ENCODE measurements at places on chromosomes 2 and 18. TPM values are rescaled to one million over a fixed set of nuclear protein-coding genes. Genes with fewer than 3 reads are reported as not detected.

The CDH2 gene
- not detected for total RNA-seq

The UGT1A4 gene
- not detected for total RNA-seq

The REG3A gene
- total RNA-seq = not detected

The HJURP gene
- total RNA-seq = 102 TPM

The GKN2 gene
- total RNA-seq = not detected

The UPP2 gene
- not detected for total RNA-seq

The MAP2 gene
- 0.27 TPM for total RNA-seq

The SPP2 gene
- total RNA-seq = not detected

The UGT1A8 gene
- total RNA-seq = not detected

The NBEAL1 gene
- total RNA-seq = 10.6 TPM

The ATG4B gene
- 85.9 TPM for total RNA-seq

The SCYGR5 gene
- not detected for total RNA-seq

The KCNS3 gene
- 0.17 TPM for total RNA-seq

The DLX2 gene
- total RNA-seq = not detected

The KCNF1 gene
- not detected for total RNA-seq

GRCh38 chr2:117702098-117702497, 112.4 kb upstream of the DDX18 start:
- no peak for DNase-seq

DNA sequence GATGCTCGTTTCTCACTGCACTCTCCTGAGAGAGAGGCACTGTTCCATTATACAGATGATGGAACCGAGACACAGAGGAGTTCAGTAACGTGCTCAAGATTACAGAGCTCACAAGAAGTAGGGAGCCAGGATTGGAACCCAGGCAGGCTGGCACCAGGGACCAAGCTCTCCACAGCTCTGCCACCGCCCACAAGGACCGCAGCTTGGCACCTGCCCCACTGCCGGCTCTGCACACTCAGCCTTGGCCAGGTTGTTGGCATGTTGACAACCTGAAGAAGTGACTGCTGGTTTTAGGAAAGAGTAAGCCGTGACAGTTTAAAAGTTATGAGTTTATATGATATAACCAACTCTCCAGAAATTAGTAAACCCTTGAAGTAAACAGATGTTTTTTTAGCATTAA, 48.0 kb upstream of the ITM2C start:
- DNase-seq = no peak

DNA sequence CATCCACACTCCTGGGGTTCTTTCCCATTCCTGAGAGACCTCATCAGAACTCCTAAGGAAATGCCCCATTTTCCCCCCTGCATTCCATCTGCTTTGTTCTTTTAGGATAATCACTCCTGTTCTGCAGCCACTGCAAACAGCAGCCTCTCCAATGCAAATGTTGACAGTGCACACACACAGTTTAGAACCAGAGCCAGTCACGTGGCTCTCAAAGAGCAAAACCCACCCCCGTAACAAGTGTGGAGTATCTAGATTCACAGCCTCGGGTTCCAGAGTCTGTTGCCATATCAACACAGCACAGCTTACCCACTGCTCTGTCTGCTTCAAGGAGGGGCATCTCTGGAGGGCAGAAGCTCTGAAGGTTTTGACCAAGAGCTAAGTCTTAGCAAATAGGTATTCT, 180.0 kb downstream of the NAPG start:
- no peak for DNase-seq

- peak; percentile 83 for DNase-seq
Observed at GRCh38 chr2:100610381-100610831, 47.6 kb downstream of the PDCL3 start.

- peak; percentile 61 for DNase-seq
Observed at GRCh38 chr2:178891265-178891958, 84.2 kb upstream of the TTN start.

DNA sequence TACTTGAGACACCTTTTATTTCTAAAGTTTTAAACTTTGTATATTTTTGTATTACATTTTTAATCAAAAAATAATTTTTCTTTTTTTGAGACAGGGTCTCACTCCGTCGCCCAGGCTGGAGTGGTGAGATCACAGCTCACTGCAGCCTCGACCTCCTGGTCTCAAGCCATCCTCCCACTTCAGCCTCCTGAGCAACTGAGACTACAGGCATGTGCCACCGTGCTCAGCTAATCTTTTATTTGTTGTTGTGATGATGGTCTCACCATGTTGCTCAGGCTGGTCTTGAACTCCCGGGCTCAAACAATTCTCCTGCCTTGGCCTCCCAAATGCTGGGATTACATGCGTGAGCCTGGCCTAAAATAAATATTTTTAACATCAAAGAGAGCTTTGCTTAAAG, 218.7 kb upstream of the SH3BP4 start:
- DNase-seq = no peak

DNA sequence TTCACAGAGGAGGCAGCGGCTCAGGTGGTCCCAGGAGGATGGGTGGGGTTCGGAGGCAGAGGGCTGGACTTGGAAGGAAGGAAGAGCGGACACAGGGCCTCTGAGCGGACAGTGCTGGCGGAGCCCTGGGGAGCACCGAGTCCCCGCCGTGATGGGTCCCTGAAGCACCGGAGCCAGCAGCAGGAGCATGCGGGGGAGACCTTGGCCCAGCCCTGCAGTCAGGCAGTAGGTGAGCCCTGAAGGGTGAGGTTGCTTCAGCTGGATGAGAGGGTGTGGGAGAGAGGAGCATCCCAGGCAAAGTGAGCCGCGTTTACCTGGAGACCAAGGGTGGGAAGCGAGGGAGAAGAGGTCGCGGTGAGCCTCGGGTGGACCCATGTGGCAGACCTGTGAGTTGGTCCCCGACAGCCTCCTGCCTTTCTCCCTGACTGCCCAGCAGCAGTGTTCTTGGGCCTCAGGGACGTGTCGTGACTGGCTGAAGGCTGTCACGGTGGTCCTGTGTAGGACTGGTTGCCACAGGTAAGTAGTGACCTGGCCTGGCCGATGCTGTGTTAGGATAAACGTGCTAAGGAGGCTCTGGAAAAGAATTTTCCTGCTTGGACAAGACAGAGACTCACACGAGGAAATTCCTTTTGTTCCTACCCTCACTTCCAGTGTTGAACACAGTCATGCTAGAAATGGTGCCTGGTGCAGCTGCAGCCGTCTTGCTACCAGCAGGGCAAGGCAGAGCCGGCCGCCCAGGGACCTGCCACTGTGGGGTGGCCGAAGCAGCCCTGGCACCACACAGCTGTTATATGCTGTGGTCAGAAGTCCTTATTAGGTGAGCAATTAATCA, 73.0 kb downstream of the RRM2 start:
- no peak for DNase-seq

- DNase-seq = peak; percentile 49
Observed at GRCh38 chr2:22355816-22356433, 1029.1 kb upstream of the KLHL29 start.

- no peak for DNase-seq
Observed at GRCh38 chr2:71933467-71934319, 214.0 kb downstream of the CYP26B1 start.

- DNase-seq = no peak
Observed at GRCh38 chr2:3769766-3770165, 66.4 kb downstream of the DCDC2C start.

DNA sequence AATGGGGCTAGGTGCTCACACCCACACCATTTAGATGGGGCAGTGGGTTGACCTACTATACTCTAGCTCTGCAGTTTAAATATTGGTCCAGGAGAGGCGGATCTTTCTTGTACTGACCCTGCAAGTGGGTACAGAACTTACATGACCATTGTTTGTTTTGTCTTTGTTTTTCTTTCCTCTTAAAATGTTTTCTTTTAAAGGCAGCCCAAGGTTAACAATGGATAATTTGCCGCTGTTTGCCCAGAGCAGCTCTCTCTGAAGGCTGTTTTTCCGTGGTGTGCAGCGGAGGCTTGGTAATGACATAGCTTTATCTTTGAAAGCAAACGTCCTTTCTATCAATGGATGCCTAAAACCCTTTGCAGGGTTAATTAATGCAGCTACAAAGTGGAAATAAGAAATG, 133.3 kb upstream of the MEX3C start:
- no peak for DNase-seq

DNA sequence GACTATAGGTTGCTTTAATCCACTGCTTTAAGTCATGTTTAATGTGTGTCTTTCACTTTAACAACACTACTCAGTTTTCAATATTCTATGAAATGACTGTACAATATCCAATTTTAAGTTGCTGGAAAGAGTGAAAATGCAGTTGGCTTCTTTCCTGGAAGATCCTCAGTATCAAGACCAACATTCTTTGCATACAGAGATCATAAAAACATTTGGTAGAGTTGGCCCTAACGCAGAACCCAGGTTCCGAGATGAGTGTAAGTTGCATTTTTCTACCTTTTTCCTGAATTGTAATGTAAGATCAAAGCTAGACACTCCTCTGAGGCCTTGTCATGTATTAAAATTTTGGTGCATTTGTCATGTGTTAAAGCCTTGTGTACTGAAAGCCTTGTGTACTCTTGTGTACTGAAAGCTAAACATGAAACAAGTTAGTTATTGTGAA, 42.9 kb upstream of the TNFRSF11A start:
- no peak for DNase-seq

DNA sequence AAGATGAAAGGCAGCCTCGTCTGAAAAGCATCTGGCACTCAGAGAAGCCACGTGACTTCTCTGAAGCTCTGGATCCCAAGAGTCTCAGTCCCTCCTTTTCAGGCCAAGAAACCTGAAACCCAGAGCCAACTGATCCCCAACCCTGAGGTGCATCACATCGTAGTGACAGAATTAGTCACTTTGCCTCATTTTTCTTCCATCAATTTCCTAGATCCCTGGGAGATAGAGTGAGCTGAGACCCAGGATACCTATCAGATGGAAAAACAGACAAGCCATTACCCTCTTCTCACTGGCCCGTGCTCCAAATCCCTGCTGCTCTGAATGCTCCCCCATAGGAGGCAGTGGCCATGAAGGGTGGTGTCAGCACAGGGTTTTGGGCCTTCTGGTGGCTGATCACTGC, 113.1 kb downstream of the ALK start:
- no peak for DNase-seq

GRCh38 chr2:96887493-96888012, 17.7 kb upstream of the SEMA4C start:
- DNase-seq = no peak

GRCh38 chr18:46034230-46034629, 37.8 kb downstream of the PSTPIP2 start:
- no peak for DNase-seq

DNA sequence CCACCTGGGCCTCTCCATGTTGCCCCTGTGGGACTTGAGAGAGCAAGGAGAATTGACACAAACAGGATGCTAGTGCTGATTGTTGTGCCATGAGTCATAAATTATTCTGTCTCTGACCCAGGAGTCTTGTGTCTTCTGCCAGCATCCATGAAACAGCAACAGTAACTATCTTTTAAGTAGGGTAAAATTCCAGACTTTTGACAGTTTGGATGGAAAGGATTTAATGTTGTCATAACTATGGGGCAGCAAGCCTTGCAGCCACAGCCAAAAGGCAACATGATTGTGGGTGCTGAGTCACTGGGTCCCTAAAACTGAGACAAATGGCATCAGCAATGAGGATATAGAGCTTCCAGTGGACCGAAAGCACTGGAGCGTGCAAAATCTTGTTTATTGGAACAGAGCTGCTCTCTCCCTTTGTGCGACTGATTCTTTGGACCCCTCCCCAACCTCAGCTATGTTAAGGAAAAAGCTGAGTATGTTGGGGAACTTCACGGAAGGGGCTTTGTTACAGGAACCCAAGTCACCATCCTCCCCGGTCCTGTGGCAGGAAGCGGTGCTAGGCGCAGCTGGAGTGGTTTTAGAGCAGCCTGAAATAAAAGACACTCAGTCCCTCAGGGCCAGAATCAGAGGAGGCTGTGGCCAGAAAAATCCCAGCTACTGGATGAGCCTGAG, 9.6 kb upstream of the ITPRIPL1 start:
- DNase-seq = peak; percentile 47

- DNase-seq = peak; percentile 36
Observed at GRCh38 chr2:235951982-235952381, 216.2 kb downstream of the GBX2 start.

GRCh38 chr18:49161627-49162026, 210.9 kb upstream of the SMAD7 start:
- DNase-seq = peak; percentile 63

- no peak for DNase-seq
Observed at GRCh38 chr2:139819273-139819796, 1039.1 kb upstream of the NXPH2 start.

GRCh38 chr2:205170399-205170798, 511.9 kb upstream of the NRP2 start:
- no peak for DNase-seq

DNA sequence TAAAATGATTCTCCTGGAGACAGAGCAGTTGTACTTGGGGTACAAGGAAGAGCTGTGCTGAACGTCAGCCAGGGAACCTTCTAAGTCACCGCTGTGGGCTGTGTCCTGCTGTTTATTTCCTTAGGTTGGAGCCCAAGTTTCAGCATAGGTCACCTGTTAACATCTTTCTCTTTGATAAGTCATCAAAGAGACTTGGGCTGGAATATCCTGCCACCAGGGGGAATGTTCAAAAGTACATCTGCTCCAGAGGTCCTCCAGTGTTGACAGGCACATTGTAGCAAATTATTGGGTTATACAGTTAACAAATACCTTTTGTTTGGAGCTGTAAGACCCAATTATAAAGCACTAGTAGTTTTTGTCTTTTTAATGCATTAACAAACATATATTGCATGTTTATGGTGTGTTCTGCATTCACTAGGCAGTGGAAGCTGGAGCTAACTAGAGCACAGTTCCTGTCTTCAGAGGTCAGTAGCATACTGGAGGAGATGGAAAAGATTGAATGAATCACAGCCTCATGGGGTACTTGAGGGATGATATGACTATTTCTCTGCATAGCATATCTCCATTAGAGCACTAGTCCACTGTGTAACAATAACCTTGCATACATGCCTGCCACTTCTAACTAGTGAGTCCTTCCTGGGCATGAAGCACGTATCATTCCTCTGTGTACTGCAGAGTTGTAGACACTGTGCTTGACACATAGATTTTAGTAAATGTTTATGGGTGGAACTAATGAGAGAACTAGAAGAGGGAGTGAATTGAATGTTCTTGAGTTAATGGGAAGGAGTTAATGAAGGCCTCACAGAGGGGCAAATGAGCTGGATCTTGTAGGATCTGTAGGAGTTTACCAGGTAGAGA, 182.1 kb downstream of the AGAP1 start:
- DNase-seq = no peak

GRCh38 chr2:37775908-37776250, 104.4 kb upstream of the CDC42EP3 start:
- DNase-seq = no peak
